Colonic mucosa (tissue), 4 donors: ENCODE measurements at places on chromosomes 6 and 20.

- no peak overlapping the region for H3K4me3 ChIP-seq
- no peaks in the 10 kb centered on the region for H3K36me3 ChIP-seq
- DNase-seq = no peak
Observed at GRCh38 chr20:60407011-60407771, 449.0 kb downstream of the CDH26 start.

DNA sequence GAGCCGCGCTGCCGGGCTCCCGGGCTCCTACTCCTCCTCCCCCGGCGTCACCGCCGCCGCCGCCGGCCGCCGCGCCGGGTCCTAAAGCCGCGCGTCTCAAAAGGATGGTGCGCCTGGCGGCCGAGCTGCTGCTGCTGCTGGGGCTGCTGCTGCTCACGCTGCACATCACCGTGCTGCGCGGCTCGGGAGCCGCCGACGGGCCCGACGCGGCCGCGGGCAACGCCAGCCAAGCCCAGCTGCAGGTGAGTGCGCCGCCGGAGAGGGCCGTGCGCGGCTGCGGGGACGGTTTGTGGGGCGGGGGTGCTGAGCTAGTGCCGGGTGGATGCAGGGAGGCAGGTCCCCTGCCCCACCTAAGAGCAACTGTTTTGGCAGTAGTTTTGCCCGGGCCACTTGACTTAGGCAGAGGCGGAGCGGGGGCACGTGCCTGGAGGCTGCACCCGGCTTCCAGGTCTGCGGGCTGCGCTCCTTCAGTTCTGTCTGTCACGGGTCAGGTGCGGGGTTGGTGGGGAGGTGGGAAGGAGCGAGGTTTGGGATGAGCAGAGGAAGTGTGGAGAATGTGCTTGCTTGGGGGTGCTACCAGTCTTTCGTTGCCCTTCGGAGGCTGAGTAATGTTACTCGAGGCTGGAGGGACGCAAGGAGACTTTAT is 722 bp downstream of the ISM1 start:
- peaks cover 38% of the 10 kb centered on the region for H3K27me3 ChIP-seq
- H3K4me3 ChIP-seq = peak overlapping the region; percentile 32
- peaks cover 7% of the 10 kb centered on the region for H3K4me1 ChIP-seq
- no peaks in the 10 kb centered on the region for H3K36me3 ChIP-seq
- H3K27ac ChIP-seq = no peak overlapping the region

- no peaks in the 10 kb centered on the region for H3K4me1 ChIP-seq
- H3K36me3 ChIP-seq = no peaks in the 10 kb centered on the region
- no peaks in the 10 kb centered on the region for H3K27me3 ChIP-seq
- no peak for DNase-seq
- no peak overlapping the region for H3K27ac ChIP-seq
Observed at GRCh38 chr20:43137160-43137559, 52.5 kb downstream of the PTPRT start.

DNA sequence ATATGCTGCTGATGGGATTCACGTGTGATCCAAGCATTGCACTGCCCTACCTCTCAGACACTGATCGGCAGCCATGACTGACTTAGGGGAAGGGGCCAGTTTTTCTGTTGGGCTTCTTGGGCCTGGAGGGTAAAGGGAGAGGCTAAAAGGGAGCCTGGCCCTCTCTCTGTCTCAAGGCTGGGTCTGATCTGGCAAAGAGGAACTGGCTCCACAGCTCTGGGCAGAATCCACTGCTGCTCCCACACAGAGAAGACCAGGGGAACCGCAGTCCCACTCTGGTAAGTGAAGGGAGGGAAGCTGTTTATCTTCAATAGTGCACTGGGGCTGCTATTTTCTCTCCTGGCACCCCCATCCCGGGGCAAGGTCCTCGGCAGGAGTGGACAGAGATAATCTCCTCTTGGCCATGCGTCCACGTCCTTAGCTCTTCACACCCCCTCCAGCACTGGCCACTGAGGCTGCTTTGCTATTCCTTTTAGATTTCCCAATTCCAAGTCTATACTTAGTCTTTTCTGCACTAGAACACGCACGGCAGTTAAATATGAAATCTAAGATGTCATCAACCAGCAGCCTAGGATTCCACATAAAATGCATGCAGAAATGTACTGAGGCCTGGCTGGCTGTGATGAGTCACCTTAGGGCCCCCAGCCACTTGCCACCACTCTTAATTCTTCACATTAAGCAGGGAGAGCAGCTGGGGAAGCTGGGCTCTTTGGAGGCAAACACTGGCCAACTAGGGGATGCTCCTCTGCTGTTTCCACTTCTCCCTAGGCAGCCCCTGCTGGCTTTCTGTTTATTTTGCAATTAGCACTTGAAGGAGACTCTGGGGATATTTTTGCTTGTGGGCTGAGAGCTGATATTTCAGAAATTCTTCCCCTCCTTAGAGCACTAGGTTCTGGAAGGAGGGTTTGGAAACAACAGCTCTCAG is 87.8 kb upstream of the ARMC2 start:
- H3K4me3 ChIP-seq = no peak overlapping the region
- no peaks in the 10 kb centered on the region for H3K36me3 ChIP-seq
- no peak for DNase-seq

- no peaks in the 10 kb centered on the region for H3K4me1 ChIP-seq
- no peak overlapping the region for H3K4me3 ChIP-seq
- H3K36me3 ChIP-seq = no peaks in the 10 kb centered on the region
- no peak overlapping the region for H3K27ac ChIP-seq
- no peak for DNase-seq
- no peaks in the 10 kb centered on the region for H3K27me3 ChIP-seq
Observed at GRCh38 chr6:128005009-128005408, 104.2 kb upstream of the THEMIS start.

- no peaks in the 10 kb centered on the region for H3K27me3 ChIP-seq
- DNase-seq = no peak
- no peaks in the 10 kb centered on the region for H3K4me1 ChIP-seq
Observed at GRCh38 chr6:100712997-100713396, 168.1 kb downstream of the ASCC3 start.

DNA sequence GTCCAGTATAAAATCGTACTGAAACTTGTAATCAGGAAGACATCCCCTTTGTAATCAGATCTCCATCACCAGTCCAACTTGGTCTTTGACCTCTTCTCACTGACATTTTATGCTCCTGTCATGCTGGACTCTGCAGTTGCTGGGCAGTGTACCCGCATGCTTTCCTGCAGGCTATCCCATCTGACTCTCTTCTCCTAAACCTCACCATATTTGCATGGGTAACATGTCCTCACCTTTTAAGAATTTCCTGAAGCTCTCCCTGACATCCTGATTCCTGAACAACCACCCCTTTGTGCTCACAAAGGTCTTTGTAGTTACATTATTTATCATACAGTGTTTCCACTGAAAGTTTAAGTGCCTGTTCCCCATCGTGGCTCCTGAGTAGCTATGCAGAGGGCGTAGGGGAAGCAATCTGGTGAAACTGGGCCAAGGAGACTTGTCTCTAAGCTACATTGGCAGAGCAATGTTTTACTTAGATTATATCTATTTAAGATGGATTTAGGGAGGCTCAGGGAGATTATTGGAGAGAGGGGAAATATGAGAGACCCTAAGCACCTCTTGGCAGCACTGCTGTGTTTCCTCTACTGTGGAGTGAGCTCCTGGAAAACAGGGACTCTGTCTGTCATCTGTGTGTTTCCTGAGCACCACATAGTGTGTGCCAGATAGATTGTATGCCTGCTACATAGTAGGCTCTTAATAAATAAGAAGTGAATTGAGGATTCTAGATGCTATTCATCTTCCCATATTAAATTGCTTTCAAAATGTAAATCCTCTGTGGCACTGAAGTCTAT is 124.0 kb downstream of the LAMA2 start:
- no peak overlapping the region for H3K27ac ChIP-seq
- no peaks in the 10 kb centered on the region for H3K27me3 ChIP-seq
- no peaks in the 10 kb centered on the region for H3K4me1 ChIP-seq
- H3K36me3 ChIP-seq = no peaks in the 10 kb centered on the region
- no peak for DNase-seq
- no peak overlapping the region for H3K4me3 ChIP-seq

DNA sequence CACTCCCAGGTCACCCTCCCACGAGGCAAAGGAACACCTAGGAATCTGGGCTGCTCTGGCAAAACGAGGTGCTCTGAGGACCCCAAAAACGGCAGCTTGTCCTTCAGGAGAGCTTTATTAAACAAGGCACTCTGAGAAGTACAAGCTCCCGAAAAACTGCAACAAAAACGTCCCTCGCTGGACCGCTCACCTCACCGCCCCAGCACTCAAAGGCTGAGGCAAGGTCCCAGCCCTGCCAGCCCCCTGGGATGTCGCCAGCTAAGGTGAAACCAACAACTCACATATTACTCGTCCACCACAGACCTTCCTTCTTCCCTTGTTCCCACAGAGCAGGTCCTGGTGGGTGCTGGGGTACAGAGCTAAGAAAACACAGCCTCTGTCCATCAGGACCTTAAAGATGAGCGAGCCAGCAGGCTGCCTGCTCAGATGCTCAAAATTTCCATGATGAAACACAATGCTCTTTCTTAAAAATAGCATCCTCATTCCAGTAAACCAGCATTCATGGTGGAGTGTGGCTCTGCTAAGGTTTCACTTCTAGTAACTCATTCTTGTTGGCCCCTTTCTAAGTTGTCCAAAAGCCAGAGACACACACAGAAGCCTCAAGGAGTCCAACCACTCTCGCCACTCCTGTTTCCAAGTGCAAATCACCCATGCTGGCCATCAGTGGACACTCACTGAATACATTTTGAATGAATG is 35.9 kb downstream of the ATP9A start:
- H3K4me1 ChIP-seq = no peaks in the 10 kb centered on the region
- no peaks in the 10 kb centered on the region for H3K36me3 ChIP-seq
- DNase-seq = no peak
- no peaks in the 10 kb centered on the region for H3K27me3 ChIP-seq
- peak overlapping the region; percentile 57 for H3K27ac ChIP-seq

GRCh38 chr20:17558154-17558940 is 11.5 kb upstream of the DSTN start:
- H3K36me3 ChIP-seq = no peaks in the 10 kb centered on the region
- H3K4me3 ChIP-seq = no peak overlapping the region
- H3K27me3 ChIP-seq = no peaks in the 10 kb centered on the region
- DNase-seq = peak; percentile 34
- H3K4me1 ChIP-seq = peaks cover 11% of the 10 kb centered on the region
- H3K27ac ChIP-seq = peak overlapping the region; percentile 78

GRCh38 chr20:60144404-60144803 is 186.2 kb downstream of the CDH26 start:
- H3K4me3 ChIP-seq = no peak overlapping the region
- H3K27me3 ChIP-seq = no peaks in the 10 kb centered on the region
- no peak for DNase-seq
- H3K36me3 ChIP-seq = no peaks in the 10 kb centered on the region
- no peak overlapping the region for H3K27ac ChIP-seq
- no peaks in the 10 kb centered on the region for H3K4me1 ChIP-seq

GRCh38 chr6:54361188-54361587 is 52.9 kb downstream of the TINAG start:
- H3K27me3 ChIP-seq = no peaks in the 10 kb centered on the region
- no peak overlapping the region for H3K27ac ChIP-seq
- no peak overlapping the region for H3K4me3 ChIP-seq
- no peaks in the 10 kb centered on the region for H3K36me3 ChIP-seq

DNA sequence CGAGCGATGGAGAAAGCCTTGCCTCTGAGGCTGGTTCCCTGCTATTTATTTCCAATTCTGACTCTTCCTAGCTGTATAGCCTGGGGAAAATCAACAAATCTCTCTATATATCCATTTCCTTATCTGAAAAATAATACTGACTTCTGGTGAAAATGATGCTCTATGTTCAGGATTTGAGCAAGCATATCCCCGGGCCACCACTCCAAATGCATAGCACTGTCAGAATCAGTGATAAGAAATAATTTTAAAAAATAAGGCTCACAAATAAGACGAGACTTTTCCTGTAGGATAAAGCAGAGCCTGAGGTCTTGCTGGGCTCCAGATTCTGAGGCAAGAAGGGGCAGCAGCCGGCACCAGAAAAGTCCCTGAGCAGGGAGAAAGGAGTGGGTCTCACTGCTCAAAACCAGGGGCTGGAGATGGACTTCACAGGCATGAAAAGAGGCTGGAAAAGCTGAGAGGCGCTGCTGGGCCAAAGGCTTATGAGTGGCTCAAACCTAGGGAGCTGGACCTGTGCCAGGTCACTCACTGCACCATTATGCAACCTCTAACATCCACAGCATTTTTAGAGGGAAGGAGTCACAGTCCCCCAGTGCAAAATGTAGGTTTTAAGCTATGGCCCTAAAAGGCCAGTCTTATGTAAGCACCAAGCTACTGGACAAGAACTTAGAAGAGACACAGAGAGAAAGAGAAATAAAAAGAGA is 48.1 kb upstream of the SLC17A4 start:
- no peaks in the 10 kb centered on the region for H3K27me3 ChIP-seq
- no peak for DNase-seq
- no peaks in the 10 kb centered on the region for H3K4me1 ChIP-seq
- no peak overlapping the region for H3K27ac ChIP-seq

GRCh38 chr6:87897663-87898062 is 150.0 kb upstream of the SPACA1 start:
- H3K4me1 ChIP-seq = no peaks in the 10 kb centered on the region
- H3K36me3 ChIP-seq = no peaks in the 10 kb centered on the region
- H3K27ac ChIP-seq = no peak overlapping the region
- DNase-seq = no peak
- no peaks in the 10 kb centered on the region for H3K27me3 ChIP-seq

DNA sequence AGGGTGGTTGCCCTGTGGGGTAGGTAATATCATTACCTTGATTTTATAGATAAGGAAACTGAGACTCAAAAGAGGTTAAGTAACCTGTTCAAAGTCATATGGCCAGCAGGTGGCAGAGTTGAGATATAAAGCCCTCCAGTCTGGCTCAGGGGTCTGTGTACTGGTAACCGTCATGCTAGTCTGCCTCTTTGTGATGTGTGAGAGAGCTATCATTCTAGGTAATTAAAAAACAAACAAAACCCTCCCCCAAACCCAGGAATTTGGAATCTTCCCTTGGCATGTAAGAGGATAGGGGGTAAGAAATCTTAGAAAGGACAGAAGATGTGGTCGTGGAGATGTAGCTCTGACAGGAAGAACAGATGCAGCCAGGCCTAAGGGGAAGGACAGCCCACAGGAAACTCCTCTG is 206.0 kb downstream of the CDC5L start:
- no peak overlapping the region for H3K27ac ChIP-seq
- no peaks in the 10 kb centered on the region for H3K36me3 ChIP-seq
- H3K4me1 ChIP-seq = no peaks in the 10 kb centered on the region
- DNase-seq = peak; percentile 44
- H3K4me3 ChIP-seq = no peak overlapping the region
- no peaks in the 10 kb centered on the region for H3K27me3 ChIP-seq

DNA sequence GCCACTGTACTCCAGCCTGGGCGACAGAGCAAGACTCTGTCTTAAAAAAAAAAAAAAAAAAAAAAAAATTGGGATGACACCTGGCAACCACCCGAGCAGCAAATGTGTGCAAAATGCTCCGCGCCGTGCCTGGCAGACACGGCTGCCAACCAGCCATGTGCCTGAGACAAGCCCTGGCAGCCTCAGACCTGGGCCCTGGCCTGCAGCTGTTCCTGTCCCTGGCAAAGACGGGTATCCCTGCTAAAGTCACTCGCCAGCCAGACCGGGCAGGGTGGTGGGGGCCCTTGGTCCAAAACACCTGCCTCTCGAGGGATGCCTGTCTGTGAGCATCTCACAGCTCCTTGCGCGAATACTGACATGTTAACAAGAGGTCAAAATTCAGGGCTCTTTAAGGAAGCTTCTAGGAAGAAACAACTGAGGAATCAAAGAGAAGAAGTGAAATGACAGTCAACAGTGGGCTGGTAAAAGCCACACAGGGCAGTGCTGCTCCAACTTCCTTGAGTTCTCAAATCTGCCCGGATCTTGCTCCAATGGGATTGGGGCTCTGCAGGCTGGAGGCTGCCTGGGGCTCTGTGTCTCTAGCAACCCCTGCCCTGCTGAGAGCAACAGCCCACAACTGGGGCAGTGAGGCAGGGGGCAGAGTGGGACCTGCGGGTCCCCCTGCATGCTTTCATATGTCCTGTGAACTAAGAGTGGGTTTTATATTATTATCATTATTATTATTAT is 53.4 kb downstream of the SYTL3 start:
- no peaks in the 10 kb centered on the region for H3K36me3 ChIP-seq
- peak overlapping the region; percentile 47 for H3K27ac ChIP-seq
- no peak overlapping the region for H3K4me3 ChIP-seq
